ENCODE measurements at places on chromosomes 5 and 9.
A peak's percentile ranks its signal among the peaks of the same experiment; 100 is the strongest.

- DNase-seq = no peak
Measured at GRCh38 chr9:79868567-79869189, 296.9 kb downstream of the TLE4 start.

- no peak for DNase-seq
Measured at GRCh38 chr5:45741110-45741509, 44.9 kb upstream of the HCN1 start.

- DNase-seq = no peak
Measured at GRCh38 chr5:396531-396961, 46.4 kb upstream of the EXOC3 start.

- peak; percentile 62 for DNase-seq
Measured at GRCh38 chr9:133875131-133875530, 117.0 kb downstream of the VAV2 start.

GRCh38 chr9:125878164-125878631 is 131.0 kb downstream of the PBX3 start:
- no peak for DNase-seq

DNA sequence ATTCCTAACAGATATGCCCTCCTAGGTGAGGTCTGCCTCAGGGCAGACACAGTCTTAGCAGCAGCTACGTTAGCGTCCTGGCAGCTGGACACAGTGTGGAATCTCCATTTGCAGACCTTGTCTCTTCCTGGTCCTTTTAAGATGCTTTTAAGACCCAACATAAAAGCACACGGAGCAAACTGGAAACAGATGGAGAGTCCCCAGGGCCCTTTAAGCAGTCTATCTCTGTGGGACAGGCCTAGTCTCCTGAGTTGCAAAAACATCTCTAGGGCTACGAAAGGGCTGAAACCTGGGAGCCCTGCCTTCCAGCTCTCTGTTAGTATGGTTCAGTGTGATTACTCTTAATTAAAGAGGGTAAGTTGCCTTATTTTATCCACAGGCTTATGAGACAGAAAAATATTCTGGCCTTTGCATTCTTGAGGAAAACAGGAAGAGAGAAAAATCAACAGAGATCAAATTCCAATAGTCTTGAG is 66.0 kb upstream of the GNA14 start:
- peak; percentile 63 for DNase-seq

DNA sequence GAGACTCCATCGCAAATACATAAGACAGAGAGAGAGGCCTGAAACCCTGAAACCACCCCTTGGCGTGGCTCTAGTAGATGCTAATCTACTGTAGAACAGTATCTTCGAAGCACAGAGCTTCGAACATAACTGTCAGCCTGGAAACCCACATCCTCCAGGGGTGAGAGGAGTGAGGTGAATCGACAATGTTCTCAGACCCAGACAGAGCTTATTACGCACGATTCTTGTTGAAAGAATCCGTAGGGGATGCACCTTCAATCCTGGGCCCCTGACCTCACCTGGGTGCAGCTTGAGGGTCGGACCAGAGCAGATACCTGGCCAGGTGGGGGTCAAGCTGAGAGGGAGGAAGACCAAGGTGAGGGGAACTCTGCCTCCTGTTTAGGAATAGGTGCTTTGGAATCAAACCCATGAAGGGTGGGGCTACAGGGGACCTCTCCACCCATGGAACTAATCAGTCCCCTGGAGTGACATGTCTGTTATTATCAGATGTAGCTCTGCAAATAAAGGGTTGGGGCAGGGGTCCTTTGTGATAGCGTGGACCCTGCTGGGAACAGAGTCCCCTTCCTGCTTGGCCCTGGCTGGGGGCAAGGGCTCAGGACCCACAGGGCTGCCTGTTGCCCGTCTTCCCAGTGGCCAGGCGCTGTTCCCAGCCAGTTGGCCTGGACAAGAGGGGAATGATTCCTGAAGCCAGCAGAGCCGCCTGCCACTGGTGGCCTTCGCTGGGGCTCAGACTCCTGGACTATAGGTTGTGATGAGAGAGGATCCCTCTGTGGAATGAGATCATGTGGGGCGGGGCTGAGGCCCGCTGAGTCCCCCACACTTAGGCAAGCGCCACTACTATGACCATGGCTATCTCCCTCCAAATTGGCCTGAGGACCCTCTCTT is 41.2 kb downstream of the DBH start:
- no peak for DNase-seq

- DNase-seq = no peak
Measured at GRCh38 chr5:107389775-107390148, 281.0 kb downstream of the EFNA5 start.

DNA sequence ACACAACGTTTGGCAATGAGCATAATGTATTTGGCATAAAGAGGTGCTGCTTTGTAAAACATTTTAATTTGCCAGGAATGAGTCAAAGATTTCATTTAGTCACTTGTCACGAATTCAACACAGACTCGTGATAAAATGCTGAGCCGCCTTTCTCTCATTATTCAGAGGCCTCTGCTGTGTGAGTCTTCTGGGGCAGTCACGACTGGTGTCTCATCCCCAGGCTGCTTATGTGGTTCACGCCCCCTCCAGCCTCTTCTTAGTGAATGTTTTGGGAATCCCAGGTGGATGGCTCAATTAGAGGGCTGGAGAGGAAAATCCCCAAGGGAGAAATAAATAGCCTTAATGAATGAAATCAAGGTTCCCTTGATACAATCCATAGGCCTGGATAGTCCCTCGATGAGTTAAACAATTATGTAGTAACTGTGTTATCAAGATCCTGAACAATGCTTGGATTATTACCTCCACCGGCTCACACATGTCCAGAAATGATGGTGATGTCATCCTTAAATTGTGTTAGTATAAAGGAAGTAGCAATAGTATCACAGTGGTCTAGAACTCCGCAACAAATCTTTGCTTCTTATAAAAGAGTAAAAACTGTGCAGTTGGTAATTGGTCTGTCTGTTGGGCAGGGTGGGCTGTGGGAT is 192.1 kb upstream of the ADAMTS16 start:
- no peak for DNase-seq

GRCh38 chr9:75200892-75201470 is 112.7 kb downstream of the OSTF1 start:
- no peak for DNase-seq

DNA sequence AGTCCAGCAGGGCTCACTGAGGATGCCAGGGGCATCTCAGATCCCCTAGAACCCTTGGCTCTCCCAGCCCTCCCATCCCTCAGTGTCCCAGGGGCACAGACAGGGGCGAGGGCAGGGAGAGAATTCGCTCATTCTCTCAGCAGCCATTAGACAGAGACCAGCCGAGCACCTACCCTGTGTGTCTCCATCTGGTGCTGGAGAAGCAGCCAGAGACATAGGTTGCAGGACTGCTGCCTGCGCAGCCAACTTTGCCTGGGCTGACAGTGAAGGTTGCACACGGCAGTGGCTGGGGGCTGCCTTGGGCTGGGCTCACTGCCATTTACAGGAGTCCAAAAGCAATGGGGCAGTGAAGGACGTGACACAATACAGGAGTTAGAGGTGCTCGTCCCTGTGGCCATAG is 60.9 kb downstream of the OLFM1 start:
- DNase-seq = no peak

GRCh38 chr9:98533132-98533531 is 175.6 kb downstream of the GABBR2 start:
- no peak for DNase-seq
